ENCODE measurements at places on chromosomes 1 and 21. TPM values are rescaled to one million over a fixed set of nuclear protein-coding genes. Genes with fewer than 3 reads are reported as not detected.

DNA sequence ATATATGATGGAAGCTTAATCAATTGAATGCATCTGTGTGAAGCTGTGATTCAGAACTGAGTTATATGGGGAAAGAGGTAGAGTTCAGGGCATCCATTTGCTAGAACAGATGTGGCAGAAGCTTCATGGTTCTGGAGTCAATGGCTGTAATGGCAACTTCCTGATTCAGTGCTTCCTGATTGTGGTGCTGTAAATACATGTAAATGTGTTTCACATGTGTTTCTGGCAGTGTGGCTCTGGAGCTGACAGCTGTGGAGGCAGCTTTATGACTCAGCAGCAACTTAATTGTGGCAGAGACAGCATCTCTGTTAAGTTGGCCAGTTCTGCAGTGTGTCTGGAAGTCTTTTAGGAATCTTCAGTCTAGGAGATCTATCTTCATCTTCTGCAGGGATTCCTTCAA is 226.6 kb upstream of the ZRANB2 start:
- DNase-seq: no peak

- no peak for DNase-seq
Measured at GRCh38 chr1:11417162-11417561, 61.8 kb upstream of the DISP3 start.

The ASCL5 gene
- total RNA-seq: not detected

The SDF4 gene
- total RNA-seq: 103 TPM

GRCh38 chr1:46646844-46647243 is 21.3 kb downstream of the ATPAF1 start:
- no peak for DNase-seq

DNA sequence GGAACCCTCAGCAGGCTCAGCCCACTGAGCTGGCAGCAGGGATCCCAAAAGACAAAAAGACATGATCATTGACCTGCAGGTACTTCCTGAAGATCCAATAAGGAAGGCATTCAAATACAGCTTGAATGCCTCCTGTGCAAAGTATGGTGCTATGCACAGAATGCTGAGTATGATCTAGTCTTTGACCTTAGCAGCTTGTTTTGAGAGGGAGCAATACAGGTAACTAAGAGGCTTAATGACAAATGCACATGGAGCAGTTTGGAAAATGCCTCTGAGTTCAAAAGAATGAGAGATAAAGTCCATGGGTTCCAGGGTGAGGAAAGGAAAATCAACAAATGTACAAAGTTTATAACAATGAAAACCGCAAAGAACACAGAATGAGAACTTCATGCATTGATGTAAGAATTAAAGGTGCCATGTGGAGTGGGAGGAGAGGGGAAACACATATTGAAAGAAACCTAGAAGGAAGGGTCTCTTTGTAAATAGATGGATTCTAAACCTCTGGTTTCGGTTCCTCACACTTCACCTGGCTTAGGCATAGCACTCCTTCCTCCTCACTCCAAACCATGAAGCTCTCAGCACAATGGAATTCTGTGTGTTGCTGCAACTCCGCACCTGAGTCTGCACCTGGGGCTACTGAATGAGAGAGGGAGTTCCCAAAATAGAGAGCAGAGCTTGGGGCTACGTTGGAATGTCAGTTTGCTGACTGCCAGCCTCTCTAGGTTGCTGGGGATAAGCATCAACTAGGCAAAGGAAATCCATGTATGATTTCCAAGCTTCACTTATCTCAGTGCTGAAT is 77.6 kb downstream of the PLXNA2 start:
- DNase-seq: no peak

DNA sequence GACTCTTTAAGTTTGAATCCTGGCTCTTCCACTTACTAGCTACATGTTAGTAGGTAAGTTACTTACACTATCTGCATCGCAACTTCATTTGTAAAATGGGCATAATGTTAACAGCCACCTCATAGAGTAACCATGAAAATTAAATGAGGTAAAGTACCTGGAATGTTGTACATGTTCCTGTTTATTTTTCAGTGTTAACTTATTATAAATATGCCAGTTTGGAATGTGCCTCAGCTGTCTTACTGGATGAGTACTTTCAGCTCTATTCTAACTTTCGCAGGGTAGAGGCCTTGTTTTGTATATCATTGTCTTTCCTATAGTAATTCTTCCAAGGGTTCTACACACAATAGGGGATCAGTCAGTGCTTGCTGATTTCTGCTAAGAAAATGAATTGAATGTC is 167.4 kb downstream of the DUSP10 start:
- no peak for DNase-seq

GRCh38 chr1:71298633-71299032 is 217.8 kb upstream of the ZRANB2 start:
- no peak for DNase-seq

The DISP3 gene
- 2.3 TPM for total RNA-seq

DNA sequence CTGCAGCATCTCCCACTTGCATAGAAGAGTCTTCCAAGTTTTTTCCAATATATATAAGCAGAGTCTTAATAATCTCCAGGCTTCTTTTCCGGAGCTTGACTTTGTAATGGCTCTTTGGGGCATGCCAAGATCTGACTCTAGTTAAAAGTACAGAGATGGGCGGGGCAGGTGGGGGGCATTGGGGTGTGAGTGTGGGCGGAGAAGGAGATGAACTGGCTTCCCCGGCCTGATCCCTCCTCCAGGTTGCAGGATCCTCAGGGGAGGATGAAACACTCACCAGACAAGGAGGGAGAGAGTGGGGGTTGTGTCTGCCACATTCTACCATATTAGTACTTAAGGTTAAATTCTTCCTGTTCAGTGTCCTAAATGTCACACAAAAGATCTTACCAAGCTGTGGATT is 23.0 kb downstream of the S100A10 start:
- no peak for DNase-seq

DNA sequence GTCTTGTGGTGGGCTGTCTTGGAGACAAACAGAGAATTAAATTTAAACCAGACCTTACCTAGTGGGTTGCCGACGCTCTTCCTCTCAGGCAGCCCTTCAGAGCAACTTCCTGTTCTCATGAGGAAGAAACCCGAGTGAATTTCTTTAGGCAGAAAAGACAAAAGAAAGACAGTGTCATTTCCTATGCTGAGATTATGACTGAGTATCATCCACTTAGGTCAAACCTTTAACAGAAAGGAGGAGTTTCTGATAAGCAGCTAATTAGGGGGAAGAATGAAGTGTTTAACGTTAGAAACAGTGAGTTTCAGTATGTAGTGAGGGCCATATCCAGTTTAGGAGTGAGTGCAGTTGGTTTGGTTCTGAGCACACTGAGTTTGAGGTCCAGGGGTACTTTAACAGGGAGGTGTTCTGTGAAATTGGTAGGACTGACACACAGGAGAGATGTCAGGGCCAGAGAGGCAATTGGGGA is 38.7 kb downstream of the FASLG start:
- DNase-seq: no peak

GRCh38 chr1:1680912-1681273 is 11.7 kb downstream of the SLC35E2B start:
- no peak for DNase-seq

The SRM gene
- total RNA-seq: 61.4 TPM

- DNase-seq: no peak
Measured at GRCh38 chr1:100927276-100927675, 31.4 kb downstream of the SLC30A7 start.
